ENCODE measurements at places on chromosomes 6 and 20.
A peak's percentile ranks its signal among the peaks of the same experiment; 100 is the strongest.

DNA sequence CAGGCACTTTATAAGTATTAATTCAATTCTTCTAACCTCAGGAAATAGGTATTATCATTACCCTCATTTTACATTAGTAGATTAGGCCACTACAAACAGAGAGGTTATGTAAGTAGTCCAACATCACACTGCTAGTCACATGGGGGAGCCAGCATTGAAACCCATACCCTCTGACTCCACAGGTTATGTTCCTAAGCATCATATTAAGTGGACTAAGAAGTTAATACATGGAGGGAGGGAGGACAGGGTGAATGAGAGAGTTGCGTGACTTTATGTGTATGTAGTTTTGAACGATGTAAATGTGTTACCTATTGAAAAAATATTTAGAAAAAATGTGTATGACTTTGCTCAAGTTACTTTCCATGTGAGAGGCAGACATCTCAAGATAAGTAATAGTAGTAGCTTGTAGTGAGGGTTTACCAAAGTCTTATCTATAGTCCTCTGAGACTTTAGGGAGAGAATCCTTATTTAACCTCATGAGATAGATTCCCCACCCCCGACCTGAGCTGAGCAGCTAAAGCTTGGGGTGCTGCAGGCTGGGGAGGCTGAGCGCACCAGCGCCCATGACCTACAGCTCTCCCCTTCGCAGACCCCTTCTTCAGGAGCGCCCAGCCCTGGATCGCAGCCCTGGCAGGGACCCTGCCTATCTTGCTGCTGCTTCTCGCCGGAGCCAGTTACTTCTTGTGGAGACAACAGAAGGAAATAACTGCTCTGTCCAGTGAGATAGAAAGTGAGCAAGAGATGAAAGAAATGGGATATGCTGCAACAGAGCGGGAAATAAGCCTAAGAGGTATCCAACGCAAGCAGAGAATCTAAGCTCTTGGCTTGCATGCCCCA, 7.5 kb downstream of the BTN3A2 start:
- no peak for DNase-seq

DNA sequence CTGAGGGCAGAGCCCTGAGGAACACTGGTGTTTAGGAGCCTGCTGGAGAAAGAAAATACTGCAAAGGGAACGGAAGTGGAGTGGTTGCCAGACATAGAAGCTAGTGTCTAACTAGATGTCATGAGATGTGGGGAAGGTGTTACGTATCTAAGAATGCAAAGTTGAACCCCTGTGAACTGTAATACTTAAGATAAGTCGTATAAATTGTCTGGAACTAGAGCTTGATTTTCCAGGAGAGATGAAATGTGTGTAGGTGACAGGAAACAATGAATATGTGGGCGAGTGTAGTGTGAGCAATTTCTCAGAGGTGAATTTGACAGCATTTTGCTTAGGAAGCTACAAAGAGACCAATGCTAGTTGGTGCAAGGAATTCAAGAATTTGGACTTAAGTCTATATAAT, 27.9 kb downstream of the ESR1 start:
- DNase-seq = no peak

- no peak for DNase-seq
Observed at GRCh38 chr6:138160329-138161087, 1.2 kb upstream of the ARFGEF3 start.

- DNase-seq = no peak
Observed at GRCh38 chr6:333379-334002, 41.2 kb downstream of the DUSP22 start.

DNA sequence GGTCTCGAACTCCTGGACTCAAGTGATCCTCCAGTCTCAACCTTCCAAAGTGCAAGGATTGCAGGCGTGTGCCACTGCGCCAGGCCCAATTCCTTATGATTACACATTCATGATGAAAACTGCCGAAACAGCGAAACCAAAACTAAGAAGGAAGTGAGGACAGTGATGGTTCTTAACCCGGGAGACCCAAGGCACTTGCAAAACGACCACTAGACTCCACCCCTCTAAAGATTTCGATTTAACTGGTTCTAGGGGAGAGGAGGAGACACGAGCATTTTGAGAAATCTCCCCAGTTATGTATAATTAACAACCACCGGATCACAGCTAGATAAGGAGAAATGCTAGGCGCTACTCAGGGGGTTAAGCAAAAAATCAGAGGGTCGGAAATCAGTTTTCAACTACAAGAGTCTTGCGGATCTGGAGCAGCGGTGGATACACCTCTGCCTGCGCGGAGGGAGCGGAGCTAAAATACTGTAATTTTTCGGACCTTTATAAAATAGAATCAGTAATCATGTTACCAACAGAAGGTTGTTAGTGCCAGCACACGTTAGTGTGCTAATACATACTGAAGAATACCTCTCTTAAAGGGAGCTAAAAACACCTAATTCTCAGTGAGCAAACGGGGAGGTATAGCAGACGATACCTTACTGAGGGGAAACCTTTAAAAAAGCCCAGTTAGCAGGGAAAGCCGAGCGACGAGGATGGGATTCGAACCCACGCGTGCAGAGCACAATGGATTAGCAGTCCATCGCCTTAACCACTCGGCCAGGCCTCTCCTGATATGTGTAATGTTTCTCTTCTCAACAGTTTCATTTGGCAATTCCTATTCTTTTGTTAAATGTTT, 60.0 kb upstream of the BTN3A2 start:
- DNase-seq = peak; percentile 39

GRCh38 chr6:2403546-2403945, 158.1 kb upstream of the GMDS start:
- no peak for DNase-seq

DNA sequence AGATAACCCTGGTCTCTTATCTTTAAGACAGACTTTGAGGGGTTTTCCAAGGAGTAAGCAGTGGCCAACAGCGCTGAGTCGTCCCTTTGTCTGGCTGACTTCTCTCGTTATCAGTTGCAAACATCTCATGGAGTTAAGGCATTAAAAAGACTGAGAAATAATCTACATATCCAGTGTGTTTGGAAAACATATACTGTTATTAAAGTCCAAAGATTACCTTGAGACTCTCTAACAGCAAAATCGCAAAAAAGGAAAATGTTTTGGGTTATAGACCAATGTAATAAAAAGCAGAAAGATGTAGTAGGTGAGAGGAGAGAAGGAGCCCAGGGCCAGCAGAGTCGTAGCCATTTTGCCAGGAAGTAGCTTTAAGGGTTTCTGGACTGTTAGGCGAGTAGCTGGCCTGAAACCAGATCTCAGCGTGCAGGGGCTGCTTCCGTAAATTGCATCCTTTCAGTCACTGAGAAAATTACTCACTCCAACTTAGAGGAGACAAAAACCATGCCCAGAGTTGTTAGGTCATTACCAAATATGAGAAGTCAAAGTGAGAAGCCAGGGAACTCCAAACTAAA, 24.6 kb downstream of the MYLK4 start:
- no peak for DNase-seq

DNA sequence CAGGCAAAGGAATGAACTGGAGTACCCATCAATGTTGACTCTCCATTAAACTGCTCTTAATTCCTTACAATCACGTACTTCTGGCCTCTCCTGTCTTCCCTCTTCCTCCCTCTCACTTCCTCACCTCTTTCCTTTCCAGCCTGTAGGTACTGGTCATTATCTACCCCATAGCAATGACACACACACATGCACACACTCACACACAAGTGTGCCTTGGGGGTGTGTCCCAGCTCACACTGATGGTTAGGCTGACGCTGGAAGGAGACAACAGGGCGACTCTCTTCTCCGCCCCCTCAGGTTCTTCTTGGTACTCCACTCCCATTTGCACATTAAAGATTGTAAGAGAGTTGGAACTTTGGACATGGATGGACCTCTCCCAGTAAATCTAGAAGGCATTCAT, 14.0 kb upstream of the SERPINB9 start:
- DNase-seq = no peak

DNA sequence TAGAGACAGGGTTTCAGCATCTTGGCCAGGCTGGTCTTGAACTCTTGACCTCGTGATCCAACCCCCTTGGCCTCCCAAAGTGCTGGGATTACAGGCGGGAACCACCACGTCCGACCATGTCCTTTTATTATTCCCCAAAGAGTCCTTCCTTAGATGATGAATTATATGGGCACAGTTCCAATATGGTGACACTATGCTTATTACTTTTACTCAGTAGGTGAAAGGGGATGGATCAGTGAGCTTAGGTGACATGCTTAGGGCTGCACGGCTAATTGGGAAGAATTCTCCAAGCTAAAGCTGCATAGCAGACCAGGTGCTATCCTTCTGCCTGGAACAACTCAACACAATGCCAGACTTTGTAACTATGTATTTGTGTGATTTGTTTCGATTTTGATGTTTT, 38.2 kb upstream of the TFAP2C start:
- no peak for DNase-seq
